ENCODE measurements at places on chromosomes 12 and 14.

DNA sequence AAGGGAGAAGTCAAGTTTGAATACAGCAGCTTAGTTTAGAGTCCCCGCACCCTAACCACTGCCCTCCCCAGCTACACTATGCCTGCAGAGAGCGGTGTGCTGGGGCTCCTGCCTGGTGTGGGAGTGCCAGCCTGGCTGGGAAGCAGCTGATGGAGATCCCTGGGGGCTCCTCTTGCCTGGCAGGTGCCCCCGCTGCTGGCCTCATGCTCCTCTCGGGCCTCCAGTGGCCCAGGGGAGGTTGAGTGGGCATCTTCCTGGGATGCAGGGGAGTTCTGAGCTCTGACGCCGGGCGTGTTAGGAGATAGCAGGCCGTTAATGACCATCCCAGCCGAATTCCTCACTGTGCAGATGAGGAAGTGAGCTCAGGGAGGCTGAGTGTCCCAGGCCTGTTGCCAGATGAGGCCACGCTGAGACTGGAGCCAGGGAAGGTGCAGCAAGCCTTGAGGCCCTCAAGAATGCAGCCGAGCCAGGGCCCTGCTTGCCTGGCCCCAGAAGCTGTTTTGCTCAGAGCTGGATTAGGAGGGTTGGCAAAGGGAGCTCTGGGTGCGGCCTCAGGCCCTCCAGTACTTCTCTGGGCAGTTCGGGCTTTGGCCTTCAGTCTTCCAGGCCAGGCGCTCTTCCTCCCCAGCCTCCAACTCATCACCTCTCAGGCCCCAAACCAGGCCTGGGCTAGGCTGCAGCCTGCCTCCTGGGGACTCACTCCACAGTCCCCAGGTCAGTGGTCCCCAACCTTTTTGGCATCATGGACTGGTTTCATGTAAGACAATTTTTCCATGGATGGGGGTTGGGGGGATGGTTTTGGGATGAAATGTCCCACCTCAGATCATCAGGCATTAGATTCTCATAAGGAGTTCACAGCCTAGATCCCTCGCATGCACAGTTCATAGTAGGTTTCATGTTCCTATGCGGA lies 6.6 kb upstream of the CYP46A1 start:
- DNase-seq = no peak

DNA sequence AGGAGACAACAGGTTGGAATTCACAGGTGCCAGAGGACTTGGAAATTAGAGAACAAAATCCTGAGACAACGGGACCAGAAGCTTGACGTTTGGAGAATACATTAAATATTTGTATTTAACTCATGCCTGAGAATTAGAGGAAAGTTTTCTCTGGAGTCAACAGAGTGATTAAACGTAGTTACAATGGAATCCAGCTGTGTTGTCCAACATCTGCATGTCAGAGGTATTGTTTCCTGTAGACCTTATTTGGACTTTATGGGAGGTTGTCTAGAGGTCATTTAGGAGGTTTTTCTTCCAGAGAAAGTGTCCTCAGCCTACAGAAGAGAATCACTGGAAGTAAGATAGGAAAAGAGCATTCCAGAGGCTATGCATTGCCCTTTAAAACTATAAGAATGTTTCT lies 45.1 kb upstream of the RERGL start:
- no peak for DNase-seq

GRCh38 chr12:20602641-20603391 lies 92.3 kb upstream of the SLCO1C1 start:
- DNase-seq = no peak

GRCh38 chr12:54016478-54016964 lies 7.7 kb downstream of the HOXC8 start:
- no peak for DNase-seq

DNA sequence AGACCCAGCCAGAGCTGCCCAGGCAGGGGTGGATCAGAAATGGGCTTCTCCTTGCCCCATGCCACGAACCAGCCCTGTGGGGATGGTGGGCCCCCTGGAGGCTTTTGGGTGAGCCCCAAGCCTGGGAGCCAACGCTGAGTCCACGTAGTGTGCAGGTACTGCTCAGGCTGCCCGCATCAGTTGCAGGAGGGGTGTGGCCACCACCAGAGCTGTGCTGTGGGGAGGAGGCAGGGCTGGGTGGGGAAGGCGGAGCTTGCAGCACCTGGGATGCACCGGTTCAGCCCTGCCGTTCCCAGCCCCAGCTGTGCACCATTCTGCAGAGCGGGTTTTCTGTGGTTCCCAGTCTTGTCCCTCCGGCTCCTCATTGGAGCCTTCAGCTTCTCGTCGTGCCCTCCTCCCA lies 36.3 kb downstream of the IL31 start:
- DNase-seq = no peak

DNA sequence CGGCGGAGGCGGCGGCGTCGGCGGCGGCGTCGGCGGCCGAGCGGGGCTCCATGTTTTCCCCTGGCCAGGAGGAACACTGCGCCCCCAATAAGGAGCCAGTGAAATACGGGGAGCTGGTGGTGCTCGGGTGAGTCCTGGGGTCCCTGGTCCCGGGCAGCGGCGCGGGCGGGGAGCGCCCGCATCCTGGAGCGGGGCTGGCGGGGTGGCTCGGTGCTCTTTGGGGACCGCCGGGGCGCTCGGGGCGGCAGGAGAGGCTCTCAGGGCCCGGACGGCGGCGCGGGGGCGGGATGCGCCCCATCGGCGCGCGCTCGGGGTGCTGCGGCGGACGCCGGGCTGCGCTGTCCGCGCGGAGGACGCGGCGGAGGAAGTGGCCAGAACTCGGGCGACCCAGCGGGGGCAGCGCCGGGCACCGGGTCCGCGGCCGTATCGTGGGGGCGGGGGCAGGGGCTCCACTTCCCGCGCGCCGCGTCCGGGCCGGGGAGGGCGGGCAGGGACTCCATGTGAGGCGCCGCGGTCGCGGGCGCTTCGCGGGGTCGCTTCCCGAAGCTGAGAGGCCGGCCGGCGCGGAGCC lies 485 bp downstream of the PELI2 start:
- no peak for DNase-seq

Data from NCI-H1436 treated with DMSO at 0.1 percent for 48 hours (cell line).